ENCODE measurements at places on chromosomes 7 and 10.

DNA sequence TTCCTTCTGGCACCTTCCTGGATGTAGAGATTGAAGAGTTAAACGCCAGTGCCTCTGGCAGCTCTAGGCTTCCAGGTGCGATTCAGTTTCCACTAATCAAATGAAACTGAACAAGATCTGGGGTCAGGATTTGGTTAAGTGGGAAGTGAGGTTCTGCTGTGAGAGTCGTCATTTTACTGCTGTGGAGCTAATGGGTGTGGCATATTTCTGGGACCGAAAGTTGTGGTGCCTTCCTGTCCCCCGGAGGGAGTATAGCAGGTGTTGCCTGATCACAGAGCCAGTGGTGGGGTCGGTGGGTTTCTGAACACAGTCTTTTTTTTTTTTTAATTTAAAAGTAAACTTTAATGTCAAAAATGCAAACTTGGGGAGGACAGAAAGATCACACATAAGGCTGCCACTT lies 37.0 kb upstream of the JAKMIP3 start:
- no peak for DNase-seq

- no peak for DNase-seq
These were observed 54.4 kb downstream of the ZNF800 start for GRCh38 chr7:127338122-127338521.

DNA sequence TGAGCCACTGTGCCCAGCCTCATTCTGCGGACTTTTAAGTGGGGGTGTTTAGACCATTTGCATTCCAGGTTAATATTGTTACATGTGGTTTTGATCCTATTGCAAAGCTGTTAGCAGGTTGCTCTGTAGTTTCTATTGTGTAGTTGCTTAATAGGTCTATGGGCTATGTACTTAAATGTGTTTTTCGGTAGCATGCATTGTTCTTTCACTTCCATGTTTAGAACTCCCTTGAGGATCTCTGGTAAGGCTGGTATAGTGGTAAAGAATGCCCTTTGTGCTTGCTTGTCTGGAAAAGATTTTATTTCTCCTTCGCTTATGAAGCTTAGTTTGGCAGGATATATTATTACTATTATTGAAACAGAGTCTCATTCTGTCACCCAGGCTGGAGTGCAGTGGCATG lies 13.4 kb upstream of the LRRD1 start:
- no peak for DNase-seq

DNA sequence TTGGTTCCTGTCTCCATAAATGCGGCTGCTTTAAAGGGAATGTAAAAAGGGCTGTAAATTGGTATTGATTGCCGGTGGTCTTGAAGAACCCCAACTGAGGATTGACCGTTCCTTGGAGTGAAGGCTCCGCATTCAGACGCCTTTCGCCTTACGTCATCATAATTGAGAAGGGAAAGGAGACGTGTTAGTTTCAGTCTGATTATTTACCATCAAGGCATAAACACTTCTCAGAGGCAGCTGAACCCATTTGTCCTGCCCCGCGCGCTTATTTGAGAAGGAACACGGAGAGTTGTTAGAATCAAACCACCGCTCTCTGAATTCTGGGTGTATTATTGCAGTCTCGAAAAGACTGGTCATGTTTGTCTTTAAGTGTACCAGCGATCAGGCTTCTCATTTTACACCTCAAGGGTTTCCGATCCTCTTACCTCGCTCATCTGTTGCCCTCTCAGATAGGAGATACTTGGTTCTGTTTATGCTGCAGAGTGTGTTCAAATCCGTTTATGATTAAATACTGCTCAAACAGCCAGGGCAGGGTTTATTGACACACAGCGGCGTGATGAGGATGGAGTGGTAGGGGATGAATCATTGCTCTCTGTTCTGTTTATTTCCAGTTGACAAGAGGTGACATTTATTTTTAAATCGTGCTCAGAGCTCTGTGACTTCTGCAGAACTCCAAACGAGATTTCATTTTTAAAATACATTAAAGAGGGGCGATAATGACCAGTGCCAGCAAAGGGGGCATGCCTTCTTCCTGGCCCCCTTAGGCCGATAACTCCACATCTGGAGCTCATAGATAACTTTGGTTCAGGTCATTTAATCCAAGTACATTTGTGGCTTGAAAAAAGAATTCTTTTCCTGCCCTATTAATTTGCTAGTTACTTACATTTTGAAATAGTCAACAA lies 30.4 kb downstream of the FOXK1 start:
- peak; percentile 93 for DNase-seq

GRCh38 chr7:22025983-22026382 lies 80.3 kb upstream of the CDCA7L start:
- DNase-seq, result no peak
